ELR (cell line): ENCODE measurements at places on chromosomes 1 and 21.
A peak's percentile ranks its signal among the peaks of the same experiment; 100 is the strongest.

DNA sequence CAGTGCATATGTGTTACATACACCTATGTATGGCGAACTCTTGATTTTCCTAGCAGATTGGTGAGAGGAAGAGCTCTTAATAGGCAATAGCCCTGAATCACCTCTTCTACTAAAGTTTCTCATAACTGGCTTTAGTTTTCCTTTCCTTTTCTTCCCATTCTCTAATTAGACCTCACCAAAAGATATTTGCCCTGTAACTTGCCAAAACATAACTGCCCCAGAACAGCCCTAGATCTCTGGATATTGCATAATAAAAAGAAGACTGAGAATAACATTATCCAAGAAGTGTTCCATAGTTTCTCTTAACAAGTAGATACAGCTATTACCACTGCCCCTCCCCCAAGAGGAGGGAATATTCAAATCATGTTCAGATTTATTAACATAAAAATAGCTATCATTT is 16.3 kb downstream of the SGIP1 start:
- no peak for DNase-seq

- DNase-seq, result peak; percentile 6
These were observed 373.1 kb upstream of the CXADR start for GRCh38 chr21:17139696-17140095.

- DNase-seq, result no peak
These were observed 39.1 kb downstream of the SYF2 start for GRCh38 chr1:25193229-25193628.

GRCh38 chr1:59046730-59047157 is 250.2 kb upstream of the FGGY start:
- peak; percentile 21 for DNase-seq

DNA sequence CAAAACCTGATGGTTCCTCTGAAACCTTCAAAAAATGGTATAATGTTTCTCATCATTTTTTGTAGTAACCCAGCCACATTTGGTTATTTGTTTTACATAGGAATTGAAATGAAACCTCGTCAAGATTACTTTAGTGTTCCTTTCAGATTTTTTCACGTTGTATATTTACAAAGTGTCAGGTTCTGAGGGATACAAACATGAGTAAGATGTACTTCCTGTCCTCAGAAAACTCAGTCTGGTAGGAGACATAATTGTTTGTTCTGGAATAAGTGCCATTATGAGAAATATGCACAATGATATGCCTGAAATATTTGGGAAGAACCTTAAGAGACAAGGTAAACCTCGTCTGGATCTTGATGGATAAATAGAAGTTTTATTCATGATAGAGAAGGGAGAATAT is 145.5 kb downstream of the USP25 start:
- DNase-seq, result no peak

GRCh38 chr21:41643246-41643966 is 123.4 kb downstream of the RIPK4 start:
- DNase-seq, result no peak

DNA sequence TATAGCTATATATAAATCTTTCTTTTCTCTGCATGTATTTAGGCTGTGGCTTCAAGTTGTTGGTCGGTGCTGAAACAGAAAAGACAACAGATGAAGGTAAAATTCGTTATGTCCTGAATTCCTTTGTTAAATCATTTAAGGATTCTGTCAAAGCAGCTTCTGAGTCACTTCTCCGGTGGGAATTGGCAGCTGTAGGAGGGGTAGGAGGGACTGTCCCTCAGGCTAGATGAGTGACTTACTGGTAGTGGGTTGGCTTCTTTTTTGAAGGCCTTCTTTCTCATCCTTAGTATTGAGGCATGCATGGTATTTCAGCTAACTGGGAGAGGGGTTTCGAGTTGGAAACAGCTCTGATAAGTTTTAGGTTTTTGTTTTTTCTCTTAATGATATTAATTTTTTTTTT is 22.1 kb upstream of the NEXN start:
- DNase-seq, result peak; percentile 60

- no peak for DNase-seq
These were observed 281.4 kb downstream of the AJAP1 start for GRCh38 chr1:4935807-4936206.

GRCh38 chr21:21682172-21682571 is 684.0 kb downstream of the NCAM2 start:
- peak; percentile 79 for DNase-seq

GRCh38 chr1:208326033-208326432 is 81.8 kb upstream of the PLXNA2 start:
- no peak for DNase-seq

- peak; percentile 53 for DNase-seq
These were observed 33.3 kb upstream of the PGBD5 start for GRCh38 chr1:230459465-230459864.

DNA sequence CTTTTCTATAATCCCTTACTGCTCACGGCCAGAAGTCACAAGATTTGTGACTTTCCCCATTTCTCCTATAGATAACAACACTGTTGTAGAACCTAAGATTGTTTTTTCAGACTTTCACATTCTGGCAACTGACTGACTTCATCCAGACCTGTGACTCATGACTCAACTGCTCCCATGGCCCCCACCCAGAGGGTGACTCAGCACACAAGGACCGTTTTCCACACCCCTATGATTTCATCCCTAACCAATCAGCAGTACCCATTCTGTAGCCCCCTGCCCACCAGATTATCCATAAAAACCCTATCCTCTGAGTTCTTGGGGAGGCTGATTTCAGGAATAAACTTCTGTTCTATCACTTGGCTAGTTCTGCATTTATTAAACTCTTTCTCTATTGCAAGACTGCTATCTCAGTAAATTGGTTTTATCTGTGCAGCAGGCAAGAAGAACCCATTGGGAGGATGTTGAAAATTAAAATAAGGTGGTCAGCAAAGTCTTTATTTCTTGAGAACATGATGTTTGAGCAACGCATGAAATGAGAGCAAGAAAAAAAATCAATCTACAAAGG is 79.7 kb downstream of the NGF start:
- DNase-seq, result peak; percentile 86

- no peak for DNase-seq
These were observed 42.7 kb downstream of the ATP5PF start for GRCh38 chr21:25691976-25692375.

- no peak for DNase-seq
These were observed 7.3 kb upstream of the KCNA10 start for GRCh38 chr1:110526201-110526780.
